ENCODE measurements at places on chromosomes 3 and 15. TPM values are rescaled to one million over a fixed set of nuclear protein-coding genes. Genes with fewer than 3 reads are reported as not detected.

CIDEC gene
- total RNA-seq = not detected

SYNPR gene
- not detected for total RNA-seq

A4GNT gene
- total RNA-seq = not detected

DNA sequence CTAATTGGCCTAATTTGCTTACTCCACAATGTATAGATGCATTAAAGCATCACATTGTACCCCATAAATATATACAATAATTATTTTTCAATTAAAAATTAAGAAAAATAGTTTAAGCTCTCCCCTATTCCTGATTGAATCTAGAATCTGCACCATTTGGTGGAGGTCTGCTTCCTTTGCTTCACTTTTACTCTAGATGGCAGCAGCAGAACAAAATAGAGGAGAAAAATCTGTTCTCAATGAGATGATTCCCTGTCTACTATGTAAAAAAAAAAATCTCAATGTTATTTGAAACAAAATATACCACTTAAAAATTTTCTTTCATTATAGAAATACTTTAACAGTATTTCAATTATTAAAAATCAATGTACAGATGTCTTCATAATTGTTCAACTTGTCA is 109.6 kb upstream of the FXR1 start:
- no peak for DNase-seq

DNA sequence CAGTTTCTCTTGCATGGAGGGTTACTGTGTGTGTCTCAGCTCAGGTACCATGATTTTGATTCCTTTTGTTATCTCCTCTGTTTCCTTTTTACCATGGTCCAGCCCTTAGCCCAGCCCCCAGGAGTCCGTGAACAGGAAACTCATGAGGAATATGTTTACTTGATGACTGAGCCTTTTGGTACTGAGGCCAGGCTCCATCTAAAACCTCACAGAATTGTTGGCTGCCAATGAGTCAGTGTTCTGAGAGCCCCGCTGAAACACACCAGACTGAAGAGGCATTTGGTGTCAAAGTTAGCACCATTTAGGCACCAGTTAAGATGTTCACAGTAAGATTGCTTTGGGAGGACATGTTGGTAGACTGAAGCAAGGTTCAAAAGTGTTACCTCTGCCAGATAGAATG is 80.9 kb downstream of the DGKG start:
- DNase-seq = no peak

All from upper lobe of left lung (tissue), 6 donors.